Activated naive CD8-positive, alpha-beta T cell treated with anti-CD3 and anti-CD28 coated beads, Interleukin-2, amount 50 U/mL, for 24 hours (primary cell): ENCODE measurements at places on chromosomes 3 and 15.
A peak's percentile ranks its signal among the peaks of the same experiment; 100 is the strongest.

GRCh38 chr3:132545471-132545870 lies 51.6 kb upstream of the ACKR4 start:
- DNase-seq, result no peak

DNA sequence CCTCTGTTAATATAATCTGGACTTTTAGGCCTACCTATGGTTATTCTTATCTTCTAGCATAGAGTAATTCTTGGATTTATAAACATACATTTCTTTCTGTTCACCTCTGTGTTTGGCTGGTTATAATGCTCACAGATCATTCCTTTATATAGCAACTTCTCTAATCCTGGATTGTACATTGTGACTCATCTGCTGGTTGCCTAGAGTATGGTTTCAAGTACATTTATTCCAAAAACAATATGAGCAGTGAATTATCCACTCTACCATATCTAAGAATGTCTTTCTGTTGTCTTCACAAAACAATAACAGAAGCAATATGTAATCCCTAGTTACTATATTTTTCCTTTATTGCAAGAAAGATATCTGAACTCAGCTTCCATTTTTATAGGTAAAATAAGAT lies 35.3 kb downstream of the FSIP1 start:
- no peak for DNase-seq

DNA sequence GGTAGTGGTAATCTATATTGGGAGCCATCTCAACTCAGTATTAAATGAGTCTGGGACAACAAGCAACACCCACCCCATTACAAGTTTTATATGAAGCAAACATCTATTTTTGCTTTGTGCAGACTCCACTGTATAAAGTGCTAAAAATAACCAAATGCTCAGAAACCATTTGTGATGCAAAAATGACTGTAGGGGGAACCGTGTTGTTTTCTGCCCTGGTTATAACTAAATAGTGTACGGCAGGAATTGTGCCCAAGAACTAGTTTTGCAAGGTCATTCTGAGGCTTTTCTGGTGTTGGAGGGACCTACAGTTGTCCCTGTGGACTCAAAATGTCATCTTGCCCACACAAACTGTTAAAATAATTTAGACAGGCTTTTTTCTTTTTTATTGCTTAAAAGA lies 88.3 kb downstream of the ITPR1 start:
- no peak for DNase-seq

DNA sequence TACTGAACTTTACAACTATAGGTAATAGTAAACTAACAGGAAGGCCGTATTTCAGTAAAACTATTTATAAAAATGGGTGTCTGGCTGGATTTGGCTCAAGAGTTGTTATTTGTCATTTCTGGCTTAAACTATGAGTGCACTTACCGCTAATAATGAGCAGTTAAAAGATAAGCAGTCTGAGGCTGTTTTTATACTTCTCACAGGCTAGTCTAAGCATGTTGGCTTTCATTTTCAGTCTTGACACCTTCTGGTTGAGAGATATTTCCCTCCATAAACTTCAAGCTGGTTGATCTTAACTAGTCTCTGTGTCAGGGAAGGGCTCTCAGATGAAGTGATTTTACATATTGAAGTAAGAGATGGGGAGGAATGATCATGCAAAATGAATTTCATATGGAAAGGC lies 96.1 kb downstream of the RSRC1 start:
- DNase-seq, result no peak

DNA sequence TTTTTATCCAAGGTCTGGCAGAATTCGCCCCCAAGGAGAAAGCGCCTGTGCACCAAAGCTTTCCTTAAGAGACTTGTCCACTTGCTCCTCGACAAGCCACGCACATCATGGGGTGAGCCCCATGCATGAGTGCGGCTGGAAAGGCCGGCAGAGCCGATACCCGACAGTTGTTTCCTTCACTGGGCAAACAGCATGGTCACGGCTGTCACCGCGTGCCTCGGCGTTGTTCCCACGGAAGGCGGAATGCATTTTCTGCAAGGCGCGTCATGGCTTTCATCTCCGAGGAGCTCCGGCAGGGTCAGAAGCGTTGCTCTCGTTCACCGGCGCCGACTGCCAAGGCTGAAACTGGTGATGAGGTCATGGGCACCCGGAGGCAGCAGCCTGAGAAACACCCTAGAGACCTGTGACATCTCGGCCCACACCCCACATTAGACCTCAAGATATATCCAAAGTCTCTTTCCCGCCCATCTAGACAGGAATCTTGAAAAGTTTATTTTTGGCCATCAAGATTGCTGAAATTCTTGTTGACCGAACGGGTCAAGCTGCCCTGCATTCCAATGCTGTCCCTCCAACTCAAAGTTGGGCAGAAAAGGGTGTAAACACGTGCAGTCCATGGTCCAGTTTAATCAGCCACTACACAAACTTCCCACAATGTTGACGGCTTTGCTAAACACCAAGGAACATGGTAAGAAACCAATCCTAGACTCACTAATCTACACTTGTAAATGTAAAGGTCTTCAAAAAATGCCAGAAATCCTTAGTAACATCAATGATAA lies 604 bp upstream of the TJP1 start:
- no peak for DNase-seq

- DNase-seq, result no peak
Measured at GRCh38 chr3:152797751-152798432, 37.0 kb upstream of the P2RY1 start.

DNA sequence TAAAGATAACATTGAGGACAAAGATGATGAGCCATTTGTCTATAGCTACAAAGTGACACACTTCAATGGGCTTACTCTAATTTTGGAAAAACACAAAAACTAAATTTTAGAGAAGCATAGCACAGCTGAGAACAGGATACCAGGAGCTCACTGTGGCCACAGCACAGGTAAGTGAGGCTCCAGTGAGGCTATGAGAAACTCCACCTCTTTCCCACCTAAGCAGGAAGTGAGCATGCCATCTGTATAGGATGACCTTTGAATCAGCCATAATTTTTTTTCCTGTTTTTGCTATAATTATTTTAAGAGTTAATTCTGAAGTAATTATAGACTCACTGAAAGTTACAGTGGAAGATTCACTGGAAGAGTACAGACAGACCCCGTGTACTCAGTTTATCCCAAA lies 82.1 kb upstream of the DCLK3 start:
- DNase-seq, result no peak

DNA sequence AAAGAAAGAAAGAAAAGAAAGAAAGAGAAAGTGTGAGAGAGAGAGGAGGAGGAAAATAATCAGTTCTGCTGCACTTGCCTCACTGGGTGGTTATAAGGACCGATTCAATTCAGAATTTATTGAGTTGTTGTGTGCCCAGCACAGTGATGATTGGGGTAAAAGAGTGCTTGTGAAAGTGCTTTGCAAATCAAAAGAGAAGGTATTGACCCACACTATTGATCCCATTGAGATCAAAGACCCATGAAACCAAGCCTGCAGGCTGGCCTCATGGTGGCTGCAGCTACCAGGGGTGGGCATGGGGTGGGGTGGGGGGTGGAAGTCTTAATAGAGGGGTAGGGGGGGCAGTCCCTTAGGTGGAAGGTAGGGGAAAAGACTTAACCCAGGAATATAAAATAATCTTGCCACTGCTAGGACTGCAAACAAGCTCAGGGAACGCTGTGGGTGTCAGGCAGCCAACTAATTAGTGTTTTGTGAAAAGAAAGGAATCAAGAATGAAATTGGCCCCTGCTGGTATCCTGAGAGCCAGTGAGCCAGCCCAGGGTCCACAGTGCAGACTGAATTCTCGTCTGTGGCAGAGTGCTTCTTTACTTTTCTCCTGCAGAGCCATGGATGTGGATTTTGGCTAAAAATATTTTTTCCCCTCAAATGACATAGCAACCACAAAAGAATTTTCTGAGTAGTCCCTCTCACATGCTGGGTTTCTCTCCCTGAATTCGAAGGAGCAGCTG lies 34.2 kb downstream of the CLEC3B start:
- no peak for DNase-seq

- DNase-seq, result no peak
Measured at GRCh38 chr3:117873249-117873600, 1161.4 kb downstream of the IGSF11 start.

DNA sequence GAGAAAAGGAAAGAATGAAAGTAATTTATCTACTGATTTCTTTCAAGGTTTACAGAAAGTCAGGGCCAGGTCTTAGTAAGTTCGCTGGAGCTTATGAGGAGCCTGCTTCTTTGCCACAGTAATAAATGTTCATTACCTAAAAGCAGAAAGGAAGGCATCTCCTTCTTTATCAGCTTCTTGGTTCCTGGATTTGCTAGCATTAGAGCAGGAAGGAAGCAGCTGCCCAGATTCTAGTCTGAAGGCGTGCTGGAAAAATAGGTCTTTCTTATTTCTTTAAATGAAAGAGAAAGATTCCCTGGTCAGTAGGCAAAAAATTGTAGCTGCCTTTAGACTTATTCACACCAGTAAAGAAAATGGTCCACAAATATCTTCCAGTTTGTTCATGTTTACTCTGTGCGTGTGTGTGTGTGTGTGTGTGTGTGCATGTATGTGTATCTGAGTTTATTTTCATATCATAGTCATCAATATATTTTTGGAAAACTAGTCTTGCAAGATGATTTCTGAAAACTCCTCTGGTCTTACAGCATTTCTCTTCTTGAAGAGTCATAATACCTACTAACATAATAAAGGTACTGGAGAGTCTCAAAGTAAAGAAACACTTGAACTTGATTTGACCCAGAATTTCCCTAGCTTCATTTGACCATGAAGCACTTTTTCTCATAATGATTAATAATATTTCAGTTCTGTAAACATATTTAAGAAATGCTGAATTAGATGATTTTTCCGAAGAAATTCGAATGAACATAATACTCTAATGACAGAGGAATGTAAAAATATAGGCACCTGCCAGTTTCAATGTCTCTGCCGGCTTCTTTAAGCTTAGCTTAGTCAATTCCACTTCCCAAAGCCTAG lies 255.3 kb upstream of the ZPLD1 start:
- DNase-seq, result no peak

DNA sequence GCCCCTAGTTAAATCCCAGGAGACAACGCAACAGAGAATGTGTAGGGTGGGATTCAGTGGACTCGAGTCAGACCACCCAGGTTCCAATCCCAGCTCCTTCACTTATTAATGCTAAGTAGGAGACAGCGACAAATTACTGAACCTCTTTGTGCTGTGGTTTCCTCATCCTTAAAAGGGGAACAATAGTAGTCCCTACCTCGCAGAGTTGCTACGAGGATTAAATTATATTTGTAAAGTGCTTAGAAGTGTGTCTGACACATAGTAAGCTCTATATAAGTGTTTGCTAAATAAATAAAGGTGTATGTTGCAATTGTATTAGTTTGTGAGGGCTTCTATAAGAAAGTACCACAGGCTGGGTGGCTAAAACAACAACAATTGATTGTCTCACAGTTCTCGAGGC lies 58.0 kb upstream of the PPARG start:
- DNase-seq, result no peak

GRCh38 chr3:33482111-33482521 lies 41.9 kb upstream of the UBP1 start:
- DNase-seq, result no peak

GRCh38 chr3:112397556-112397955 lies 64.6 kb downstream of the CD200 start:
- no peak for DNase-seq

DNA sequence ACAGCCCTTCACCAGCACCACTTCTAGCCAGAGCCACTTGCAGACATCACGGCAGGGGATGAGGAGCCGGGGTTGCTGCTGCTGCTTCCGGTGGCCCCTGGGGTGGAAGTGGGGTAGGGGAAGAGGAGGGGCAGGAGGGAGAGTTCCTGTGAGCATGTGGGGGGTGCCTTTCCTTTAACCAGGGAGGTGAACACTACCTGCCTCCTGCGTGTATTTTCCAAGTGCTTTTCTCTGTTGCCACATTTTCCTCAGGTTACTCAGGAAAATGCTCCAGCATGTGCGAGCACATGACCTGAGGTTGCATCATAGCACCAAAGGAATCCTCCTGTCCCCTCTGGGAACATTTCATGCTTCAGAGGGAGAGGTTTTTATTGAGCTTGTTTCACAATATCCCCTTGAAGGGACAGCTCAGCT lies 12.2 kb upstream of the SACM1L start:
- DNase-seq, result peak; percentile 49

DNA sequence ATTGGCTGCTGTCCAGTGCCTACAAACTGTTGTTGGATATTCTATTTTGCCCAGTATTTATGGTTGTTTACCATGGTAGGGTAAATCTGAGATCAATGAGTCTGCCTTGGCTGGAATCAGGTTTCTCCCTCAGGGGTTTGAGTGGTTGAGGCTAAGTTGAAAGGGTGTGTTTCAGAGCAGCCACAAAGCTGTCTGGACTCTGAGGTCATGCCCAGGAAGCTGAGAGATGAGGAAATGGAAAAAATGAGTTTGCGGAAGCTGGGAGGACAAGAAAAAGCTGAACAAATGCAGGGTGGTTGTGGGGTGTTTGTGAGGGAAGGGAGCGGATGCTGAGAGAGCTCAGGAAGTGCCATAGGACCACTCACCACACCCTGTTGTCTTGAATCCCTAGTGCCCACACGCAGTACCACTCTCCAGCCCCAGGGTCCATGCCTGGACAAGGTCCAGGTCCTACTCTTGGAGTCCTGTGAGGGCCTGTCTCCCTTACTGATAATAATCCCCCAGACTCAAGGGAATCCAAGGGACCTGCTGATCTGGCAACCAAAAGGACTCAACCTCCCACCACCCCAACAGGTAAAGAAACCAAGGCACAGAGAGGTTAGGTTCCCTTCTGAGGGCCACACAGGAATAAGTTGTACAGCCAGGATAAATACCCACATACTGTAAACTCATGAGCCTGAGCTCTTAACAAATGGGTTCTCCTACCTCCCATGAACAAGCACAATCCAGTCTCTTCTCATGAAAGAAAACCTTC lies 81.6 kb downstream of the PPCDC start:
- DNase-seq, result peak; percentile 50

GRCh38 chr15:49438962-49439631 lies 16.1 kb downstream of the FGF7 start:
- DNase-seq, result no peak

GRCh38 chr3:194120789-194121770 lies 14.9 kb upstream of the HES1 start:
- no peak for DNase-seq

DNA sequence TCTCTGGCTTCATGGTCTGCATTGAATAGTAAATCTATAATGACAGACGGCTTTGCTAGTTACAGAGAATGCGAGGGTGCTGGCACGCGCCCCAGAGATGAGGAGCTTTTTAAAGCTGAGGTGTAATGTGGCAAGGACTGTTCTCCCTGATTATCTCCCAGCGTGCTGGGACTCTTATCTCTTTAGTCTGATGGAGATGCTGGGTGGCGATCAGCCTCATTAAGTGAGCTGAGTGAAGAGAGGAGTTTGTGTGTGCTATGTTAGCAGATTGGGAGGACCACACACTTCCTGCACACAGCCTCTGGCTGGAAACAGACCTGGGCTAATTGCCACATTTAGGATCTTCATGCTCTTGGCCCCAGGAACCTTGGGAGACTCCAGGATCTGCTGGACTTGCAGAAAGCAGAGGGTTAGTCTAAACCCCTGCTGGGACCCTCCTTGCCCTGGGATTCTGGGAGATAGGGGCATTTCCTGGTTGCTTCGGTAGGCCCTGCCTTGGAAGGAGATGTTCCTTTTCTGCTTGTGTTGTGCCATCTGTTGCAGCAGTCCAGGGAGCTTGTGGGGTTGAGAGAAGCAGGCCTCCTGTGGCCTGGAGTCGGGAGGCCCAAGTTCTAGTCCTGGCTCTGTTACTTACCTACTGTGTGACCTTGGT lies 15.0 kb downstream of the PDIA5 start:
- DNase-seq, result no peak

- no peak for DNase-seq
Measured at GRCh38 chr3:128967748-128968355, 26.0 kb downstream of the CFAP92 start.

GRCh38 chr3:49775538-49775937 lies 10.8 kb downstream of the IP6K1 start:
- DNase-seq, result no peak
